Trophoblast cell (in vitro differentiated cells and primary cell): ENCODE measurements at places on chromosomes 7 and 10.

GRCh38 chr7:87148332-87148955, 3.8 kb upstream of the DMTF1 start:
- H3K27ac ChIP-seq = no peak overlapping the region
- no peaks in the 10 kb centered on the region for H3K36me3 ChIP-seq
- H3K4me3 ChIP-seq = no peak overlapping the region
- no peaks in the 10 kb centered on the region for H3K27me3 ChIP-seq
- no peaks in the 10 kb centered on the region for H3K4me1 ChIP-seq

- no peak for DNase-seq
- no peaks in the 10 kb centered on the region for H3K36me3 ChIP-seq
- peaks cover 18% of the 10 kb centered on the region for H3K4me1 ChIP-seq
- H3K27me3 ChIP-seq = no peaks in the 10 kb centered on the region
- H3K4me3 ChIP-seq = no peak overlapping the region
Observed at GRCh38 chr10:3902809-3903410, 117.9 kb upstream of the KLF6 start.

DNA sequence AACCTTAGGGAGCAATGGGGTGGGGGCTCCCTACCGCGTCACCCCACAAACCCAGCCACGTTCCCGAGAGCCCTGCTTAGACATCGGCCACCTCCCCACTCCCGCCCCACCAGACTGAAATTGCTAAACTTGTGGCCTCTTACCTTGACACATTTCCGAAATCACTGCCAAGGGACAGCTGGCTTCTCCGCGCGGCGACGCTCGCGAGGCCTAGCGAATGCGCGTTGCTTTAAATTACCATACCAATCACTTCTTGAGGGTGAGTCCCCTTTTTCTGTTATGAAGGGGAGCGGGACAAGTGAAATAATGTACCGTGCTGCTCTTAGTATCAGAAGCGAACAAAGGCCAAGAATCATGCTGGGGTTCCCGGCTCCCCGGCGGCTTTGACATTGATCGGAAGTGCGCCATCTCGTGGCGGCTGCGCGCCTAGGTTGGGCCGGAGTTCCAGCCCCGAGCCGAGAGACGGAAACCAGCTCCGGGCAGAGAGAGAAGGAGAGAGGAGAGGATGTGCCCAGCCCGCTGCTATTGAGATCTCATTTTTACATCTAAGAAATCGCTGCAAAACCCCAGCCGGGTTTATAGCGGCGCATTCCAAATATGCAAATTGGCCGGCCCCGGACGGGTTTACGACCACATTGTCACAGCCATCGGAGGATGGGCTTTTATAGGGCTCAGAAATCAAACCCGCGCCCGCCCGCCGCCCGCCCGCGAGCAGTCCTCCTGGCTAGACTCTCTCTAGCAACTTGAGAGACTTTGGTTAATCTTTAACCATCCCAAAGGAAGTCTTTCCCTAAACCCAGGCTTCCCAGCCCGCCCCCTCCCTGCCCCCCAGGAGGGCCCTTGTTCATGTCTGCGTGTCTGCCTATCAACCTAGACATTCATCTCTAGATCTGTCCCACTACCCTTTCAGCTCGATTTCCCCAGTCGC, 5.3 kb downstream of the HOXA11 start:
- H3K27me3 ChIP-seq = peaks cover 87% of the 10 kb centered on the region
- no peaks in the 10 kb centered on the region for H3K36me3 ChIP-seq
- DNase-seq = no peak
- H3K4me1 ChIP-seq = peaks cover 14% of the 10 kb centered on the region

DNA sequence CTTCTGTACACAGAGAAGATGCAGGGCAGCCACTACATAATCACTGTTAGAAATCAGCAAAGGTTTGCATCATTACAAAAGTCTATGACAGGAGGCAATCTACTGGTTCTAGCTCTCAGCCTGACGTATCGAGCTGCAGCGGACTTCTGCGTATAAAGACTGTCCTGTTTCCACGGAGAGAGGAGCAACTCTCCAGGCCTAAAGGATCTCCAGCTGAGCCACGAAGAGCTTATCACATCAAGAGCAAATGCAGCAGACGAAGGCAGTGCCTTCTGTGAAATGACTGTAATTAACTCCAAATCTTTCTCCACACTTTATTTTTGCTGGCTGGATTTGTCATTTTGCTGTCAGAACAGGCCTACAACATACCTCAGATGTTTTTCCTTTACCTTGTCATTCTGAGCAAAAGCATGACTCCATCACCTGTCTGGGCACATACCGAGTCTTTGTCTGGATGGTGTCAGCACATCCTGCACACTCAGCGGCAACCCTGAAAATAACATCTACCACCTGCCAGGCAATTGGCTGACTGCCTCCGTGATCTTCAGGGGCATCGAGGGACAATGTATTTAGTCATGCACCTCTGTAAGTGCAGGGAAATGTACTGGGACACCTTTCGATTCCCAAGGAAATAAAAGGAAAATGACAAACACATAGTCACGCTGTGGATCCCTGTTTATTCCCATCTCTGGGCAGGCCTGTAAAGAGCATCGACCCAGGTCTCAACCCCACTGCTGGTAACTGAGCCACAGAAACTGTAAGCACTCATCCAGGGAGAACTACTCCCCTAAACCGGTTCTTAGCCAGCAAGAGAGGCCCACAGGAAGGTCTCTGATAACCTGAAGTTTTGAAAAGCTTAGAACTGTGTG, 26.3 kb upstream of the SH3PXD2A start:
- H3K4me3 ChIP-seq = no peak overlapping the region
- H3K27me3 ChIP-seq = no peaks in the 10 kb centered on the region
- peaks cover 36% of the 10 kb centered on the region for H3K4me1 ChIP-seq
- H3K36me3 ChIP-seq = no peaks in the 10 kb centered on the region

DNA sequence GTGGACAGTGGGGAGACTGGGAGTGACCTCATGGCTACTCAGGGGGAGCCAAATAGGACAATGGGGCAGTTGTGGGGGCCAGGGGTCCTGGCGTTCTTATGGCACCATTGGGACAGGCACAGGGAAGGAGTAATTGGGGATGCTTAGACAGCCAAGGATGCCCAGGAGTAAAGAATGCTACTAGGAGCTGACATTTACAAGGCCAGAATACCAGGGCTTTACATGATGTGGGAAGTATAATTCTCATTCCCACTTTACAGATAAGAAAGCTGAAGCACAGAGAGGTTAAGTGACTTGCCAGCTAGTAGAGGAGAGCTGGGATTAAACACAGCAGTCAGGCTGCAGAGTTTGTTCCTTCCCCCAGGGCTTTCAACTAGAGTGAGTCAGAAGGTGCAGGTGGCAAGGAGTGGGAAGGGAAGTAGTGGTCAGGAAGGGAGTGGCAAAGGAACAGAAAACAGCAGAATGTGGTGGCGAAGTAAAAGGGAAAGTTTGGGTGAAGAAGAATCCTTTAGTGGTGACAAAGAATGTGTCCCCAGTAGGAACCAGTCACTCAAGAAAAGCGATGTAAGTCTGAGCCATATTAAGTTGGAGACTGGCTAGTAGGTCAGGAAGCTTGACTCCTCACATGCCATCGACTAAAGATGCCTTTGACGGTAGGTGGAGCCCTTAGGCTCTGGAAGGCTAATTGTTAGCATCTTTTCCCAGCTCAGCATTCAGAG, 32.8 kb downstream of the CPVL start:
- H3K4me3 ChIP-seq = no peak overlapping the region
- peaks cover 2% of the 10 kb centered on the region for H3K36me3 ChIP-seq
- peaks cover 22% of the 10 kb centered on the region for H3K4me1 ChIP-seq
- H3K27me3 ChIP-seq = no peaks in the 10 kb centered on the region
- H3K27ac ChIP-seq = peak overlapping the region; percentile 82
- DNase-seq = peak; percentile 81

DNA sequence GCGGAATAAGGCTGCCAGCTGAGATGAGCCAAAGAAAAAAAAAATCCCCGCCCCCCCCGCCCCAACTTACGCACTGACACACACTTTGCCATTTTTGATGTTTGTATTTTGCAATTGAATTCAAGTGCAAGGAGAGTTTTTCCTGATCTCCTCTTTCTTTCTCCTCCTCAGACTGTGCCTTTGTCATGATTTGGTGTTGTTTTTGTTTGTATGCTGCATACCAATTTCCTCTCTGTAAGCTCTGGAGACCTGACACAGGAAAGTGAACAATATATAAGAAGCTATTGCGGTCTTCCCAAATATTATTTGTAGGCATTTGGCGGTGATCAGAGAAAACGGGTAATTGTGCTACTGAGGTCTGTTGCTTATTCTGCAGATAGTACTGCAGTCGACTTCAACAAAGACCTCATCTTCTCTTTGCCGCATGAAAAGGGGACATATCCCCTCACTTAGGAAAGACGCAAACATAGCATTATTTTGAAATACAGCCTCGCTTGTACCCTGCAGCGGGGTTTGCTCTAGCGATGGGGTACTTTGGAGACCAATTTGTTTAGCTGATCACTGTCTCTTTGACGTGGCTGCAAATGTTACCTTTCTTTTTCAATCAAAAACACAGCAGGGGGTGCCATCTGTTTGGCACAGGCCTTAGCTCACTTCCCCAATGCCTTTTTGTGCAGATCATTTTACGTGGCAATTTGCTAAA, 206.6 kb downstream of the SKAP2 start:
- DNase-seq = no peak
- H3K36me3 ChIP-seq = no peaks in the 10 kb centered on the region
- no peaks in the 10 kb centered on the region for H3K4me1 ChIP-seq

GRCh38 chr7:40604601-40605438, 470.0 kb downstream of the SUGCT start:
- DNase-seq = peak; percentile 47
- no peak overlapping the region for H3K27ac ChIP-seq
- H3K4me1 ChIP-seq = peaks cover 3% of the 10 kb centered on the region
- H3K4me3 ChIP-seq = no peak overlapping the region
